ENCODE measurements at places on chromosomes 1 and 21. TPM values are rescaled to one million over a fixed set of nuclear protein-coding genes. Genes with fewer than 3 reads are reported as not detected.

- no peak for DNase-seq
Measured at GRCh38 chr1:156435545-156436140, 64.9 kb downstream of the MEF2D start.

DNA sequence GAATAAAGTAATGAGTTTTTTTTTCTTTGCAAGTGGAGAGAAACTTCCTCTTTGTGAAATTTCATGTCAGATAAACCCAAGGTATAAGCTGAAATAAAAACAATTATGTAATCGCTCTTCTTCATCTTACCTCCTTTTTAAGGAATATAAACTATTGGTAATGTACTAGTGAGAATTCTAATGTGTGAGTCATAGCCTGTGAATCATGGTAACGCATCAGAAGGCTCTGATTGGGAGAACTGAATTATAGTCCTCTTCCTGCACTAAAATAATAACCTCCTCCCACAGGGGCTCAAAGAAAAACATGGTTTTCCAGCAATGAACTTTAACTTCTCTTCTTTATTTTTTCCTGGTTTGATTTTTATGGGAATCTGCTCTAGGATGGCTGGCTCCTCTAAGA is 57.1 kb upstream of the COX20 start:
- no peak for DNase-seq

The CFHR3 gene
- 0.18 TPM for polyA plus RNA-seq

The PDZK1IP1 gene
- polyA plus RNA-seq, result not detected

The RXFP4 gene
- polyA plus RNA-seq, result not detected

The PBX1 gene
- 27.0 TPM for polyA plus RNA-seq

DNA sequence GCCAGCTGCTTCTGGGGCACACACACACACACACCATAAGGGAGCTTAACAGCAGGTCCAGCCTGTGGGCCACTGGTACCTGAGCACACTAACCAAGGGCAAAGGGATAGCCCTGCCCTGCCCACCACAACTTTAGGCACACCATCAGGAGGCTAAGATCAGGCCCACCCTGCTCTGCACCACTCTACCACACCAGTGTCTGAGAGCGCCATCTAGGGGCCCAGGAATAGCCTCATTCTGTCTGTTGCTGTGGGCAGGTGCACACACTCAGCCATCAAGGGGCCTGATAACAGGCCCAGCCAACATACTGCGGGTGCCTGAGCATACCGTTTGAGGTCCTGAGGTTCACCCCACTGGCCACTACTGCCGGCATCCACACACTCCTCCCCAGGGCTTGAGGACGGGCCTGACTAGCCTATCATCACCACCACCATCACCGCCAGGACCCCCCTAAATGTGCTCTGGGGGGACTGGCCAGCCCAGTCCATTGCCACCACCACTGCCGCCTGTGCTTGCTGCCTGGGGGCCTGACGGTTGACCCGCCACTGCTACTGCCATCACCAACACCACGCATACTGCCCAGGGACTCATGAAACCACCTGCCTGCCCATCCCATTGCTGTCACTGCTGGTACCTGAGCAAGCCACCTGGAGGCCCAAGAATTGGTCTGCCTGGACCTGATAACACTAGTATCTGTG is 31.3 kb downstream of the NSL1 start:
- no peak for DNase-seq

GRCh38 chr1:51870603-51871350 is 7.8 kb downstream of the NRDC start:
- DNase-seq, result no peak

DNA sequence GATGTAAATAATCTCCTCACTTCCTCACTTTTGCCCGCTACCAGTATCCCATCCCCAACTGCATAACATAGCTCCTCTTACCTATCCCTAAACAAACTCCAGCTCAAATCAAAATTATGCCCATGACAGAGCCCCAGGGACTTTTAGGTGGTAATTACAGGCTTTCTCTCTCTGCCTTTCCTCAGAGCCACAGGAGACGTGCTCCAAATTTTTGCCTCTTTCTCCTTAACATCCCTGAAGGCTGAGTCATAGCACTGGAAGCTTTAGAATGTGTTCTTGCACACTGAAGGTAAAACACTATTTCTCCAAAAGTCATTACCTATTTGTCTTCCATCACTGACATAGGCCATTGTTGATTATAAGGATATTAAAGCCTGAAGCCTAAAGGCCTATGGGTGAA is 263.5 kb upstream of the PLD5 start:
- DNase-seq, result no peak

GRCh38 chr21:20902998-20903397 is 95.2 kb upstream of the NCAM2 start:
- DNase-seq, result no peak

The RNF186 gene
- not detected for polyA plus RNA-seq

The SGIP1 gene
- 22.1 TPM for polyA plus RNA-seq

- DNase-seq, result peak; percentile 54
Measured at GRCh38 chr1:100362821-100363466, 10.6 kb downstream of the CDC14A start.

GRCh38 chr1:107788206-107789202 is 176.5 kb downstream of the VAV3 start:
- no peak for DNase-seq

DNA sequence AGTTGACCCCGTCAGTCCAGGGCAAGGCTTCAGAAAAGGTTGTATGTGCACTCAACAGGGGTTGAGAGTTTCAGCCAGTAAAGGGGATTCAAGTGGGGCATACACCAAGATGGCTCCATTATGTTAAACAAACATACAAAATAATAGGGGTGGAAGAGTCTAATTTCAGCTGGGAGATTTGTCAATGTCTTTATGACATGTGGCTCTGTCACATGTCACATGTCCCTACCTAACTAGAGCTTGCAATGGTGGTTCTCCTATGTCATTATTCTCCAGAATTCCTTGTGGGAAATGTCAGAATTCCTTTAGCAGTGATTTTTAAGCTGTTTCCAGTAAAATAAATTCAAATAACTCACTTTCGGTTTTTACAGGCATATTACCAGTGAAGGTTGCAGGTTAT is 392.0 kb upstream of the ADGRL4 start:
- no peak for DNase-seq

GRCh38 chr1:24609949-24610517 is 33.1 kb upstream of the SRRM1 start:
- DNase-seq, result no peak

Measured in SK-N-SH (cell line).